ENCODE measurements at places on chromosomes 2 and 18. TPM values are rescaled to one million over a fixed set of nuclear protein-coding genes. Genes with fewer than 3 reads are reported as not detected.

Gene CHRNG
- polyA plus RNA-seq, result not detected

Gene ABCG8
- polyA plus RNA-seq, result not detected

Gene DOCK10
- polyA plus RNA-seq, result 3.3 TPM

Gene MSTN
- polyA plus RNA-seq, result 3.6 TPM

Gene C2orf76
- 47.8 TPM for polyA plus RNA-seq

Gene CRYGD
- 0.42 TPM for polyA plus RNA-seq

Gene METTL4
- polyA plus RNA-seq, result 7.1 TPM

Gene ORC2
- polyA plus RNA-seq, result 6.4 TPM

Gene HAAO
- not detected for polyA plus RNA-seq

Gene ANO7
- not detected for polyA plus RNA-seq

Gene SCYGR8
- polyA plus RNA-seq, result not detected

Gene NOSTRIN
- polyA plus RNA-seq, result 7.5 TPM

Gene KYNU
- polyA plus RNA-seq, result not detected

Gene CLEC4F
- polyA plus RNA-seq, result not detected

Gene NHEJ1
- polyA plus RNA-seq, result 7.2 TPM

Gene FAM124B
- 2.8 TPM for polyA plus RNA-seq

Gene L3MBTL4
- not detected for polyA plus RNA-seq

Gene MATN3
- 0.65 TPM for polyA plus RNA-seq

Gene CHRND
- not detected for polyA plus RNA-seq

Gene TCF7L1
- polyA plus RNA-seq, result 1.3 TPM

Gene REG1B
- not detected for polyA plus RNA-seq

Gene ZDBF2
- polyA plus RNA-seq, result 7.6 TPM

Gene DCDC2C
- polyA plus RNA-seq, result not detected

Gene FANCL
- 131 TPM for polyA plus RNA-seq

Gene INHBB
- 8.0 TPM for polyA plus RNA-seq

Gene IGFBP2
- polyA plus RNA-seq, result 2.2 TPM

Gene EFEMP1
- polyA plus RNA-seq, result 18.0 TPM

Gene PDE11A
- polyA plus RNA-seq, result not detected

Gene COL6A3
- 0.03 TPM for polyA plus RNA-seq

All from Purkinje cell (primary cell).